ENCODE measurements at places on chromosomes 13 and 19.
A peak's percentile ranks its signal among the peaks of the same experiment; 100 is the strongest.

GRCh38 chr13:79631051-79631659 is 150.2 kb downstream of the NDFIP2 start:
- no peak for DNase-seq

- DNase-seq = no peak
Observed at GRCh38 chr19:46898731-46899130, 37.9 kb downstream of the ARHGAP35 start.

- DNase-seq = no peak
Observed at GRCh38 chr19:29717051-29717450, 2.0 kb upstream of the C19orf12 start.

DNA sequence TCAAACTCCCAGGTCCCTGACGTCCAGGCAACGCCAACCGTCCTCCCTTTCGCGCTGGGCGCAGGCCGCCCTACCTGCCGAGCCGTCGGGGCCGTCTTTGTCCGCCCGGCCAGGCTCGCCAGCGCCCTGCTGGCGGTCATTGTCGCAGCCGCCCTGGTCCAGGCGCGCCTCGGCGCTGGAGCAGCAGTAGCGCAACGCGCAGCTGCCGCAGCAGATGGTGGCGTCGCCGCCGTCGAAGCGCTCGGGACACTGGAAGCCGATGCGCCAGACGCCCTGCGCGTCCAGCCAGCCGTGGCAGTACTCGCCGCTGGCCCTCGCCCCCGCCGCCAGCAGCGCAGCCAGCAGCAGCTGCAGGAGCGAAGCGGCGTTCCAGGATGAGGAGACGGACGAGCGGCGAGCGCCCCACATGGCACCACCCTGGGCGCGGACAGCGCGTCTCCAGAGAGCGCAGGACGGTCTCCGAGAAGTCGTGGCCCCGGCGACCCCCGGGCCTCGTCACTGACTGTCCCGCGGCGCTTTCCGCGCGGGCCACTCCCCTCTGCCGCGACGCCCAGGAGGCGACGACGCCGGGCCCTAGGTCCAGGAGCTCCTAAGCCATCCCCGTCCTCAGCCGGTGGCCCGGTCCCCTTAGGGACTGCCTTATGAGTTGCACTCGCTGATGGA is 1.1 kb downstream of the SHISA2 start:
- DNase-seq = no peak

DNA sequence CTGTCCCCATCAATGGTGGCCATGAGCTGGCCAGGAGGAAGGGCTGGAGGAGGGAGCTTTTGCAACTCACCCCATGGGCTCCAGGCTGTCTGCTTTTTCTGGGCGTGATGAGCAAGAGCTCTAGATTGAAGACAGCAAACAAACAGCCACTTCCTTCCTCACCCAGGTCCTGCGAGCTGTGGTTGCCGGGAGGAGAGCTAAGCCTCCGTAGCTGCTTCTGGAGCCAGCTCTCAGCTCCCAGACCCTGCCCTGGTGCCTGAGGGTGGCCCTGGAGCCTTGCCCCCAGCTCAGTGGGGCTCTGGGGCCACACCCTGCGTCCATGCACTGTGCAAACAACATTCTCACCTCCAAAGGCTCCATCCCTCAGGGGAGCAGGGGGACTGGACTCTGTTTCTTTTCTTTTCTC is 6.2 kb downstream of the MYO1F start:
- peak; percentile 71 for DNase-seq

GRCh38 chr13:93865235-93865634 is 614.2 kb downstream of the DCT start:
- DNase-seq = no peak

- DNase-seq = no peak
Observed at GRCh38 chr19:38032151-38032550, 125.1 kb downstream of the SIPA1L3 start.

DNA sequence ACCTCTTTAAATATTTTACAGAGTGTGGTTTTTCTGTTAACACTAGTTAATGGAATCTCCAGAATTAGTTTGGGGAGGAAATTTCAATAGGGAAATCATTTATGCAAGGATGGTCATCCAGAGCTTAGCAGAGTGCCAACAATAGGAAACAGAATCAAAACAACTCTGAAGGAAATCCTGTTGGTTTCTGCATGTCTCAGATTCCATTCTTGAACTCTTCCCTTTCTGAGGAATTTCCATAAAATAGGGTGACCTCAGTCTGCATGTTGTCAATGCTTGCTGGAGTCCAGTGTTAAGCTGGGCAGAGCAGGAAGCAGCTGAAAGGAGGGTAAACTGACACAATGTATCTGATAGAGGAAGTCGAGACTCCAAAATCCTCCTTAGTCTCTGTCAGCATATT is 16.9 kb downstream of the CBY2 start:
- DNase-seq = no peak

DNA sequence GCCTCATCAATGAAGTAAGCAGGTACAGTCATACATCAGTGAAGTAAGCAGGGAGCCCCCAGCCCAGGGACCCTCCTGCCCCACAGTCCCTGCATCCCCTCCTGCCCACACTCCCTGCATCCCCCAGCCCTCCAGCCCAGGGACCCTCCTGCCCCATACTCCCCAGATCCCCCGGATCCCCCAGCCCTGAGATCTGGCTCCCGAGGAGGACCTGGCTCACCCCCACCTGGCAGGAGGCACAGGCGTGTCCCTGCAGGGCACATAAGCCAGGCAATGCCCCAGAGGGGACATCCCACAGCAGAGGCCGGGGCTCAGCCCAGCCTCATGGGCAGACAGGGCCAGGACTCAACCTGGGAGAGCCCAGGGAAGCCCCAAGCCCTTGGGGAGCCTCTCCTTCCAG is 53.6 kb upstream of the TPM4 start:
- no peak for DNase-seq

GRCh38 chr19:31946491-31946890 is 398.9 kb upstream of the ZNF507 start:
- no peak for DNase-seq
